Renal cortical epithelial cell (primary cell): ENCODE measurements at places on chromosomes 3 and 15. TPM values are rescaled to one million over a fixed set of nuclear protein-coding genes. Genes with fewer than 3 reads are reported as not detected.

- DNase-seq: no peak
Measured at GRCh38 chr15:76363251-76363650, 26.7 kb downstream of the ISL2 start.

- no peak for DNase-seq
Measured at GRCh38 chr15:47364230-47365141, 352.8 kb upstream of the SEMA6D start.

The GUCA1C gene
- 1.4 and 3.9 TPM in 2 replicates for total RNA-seq

GRCh38 chr15:80804970-80805495 lies 25.9 kb downstream of the CEMIP start:
- DNase-seq: no peak

DNA sequence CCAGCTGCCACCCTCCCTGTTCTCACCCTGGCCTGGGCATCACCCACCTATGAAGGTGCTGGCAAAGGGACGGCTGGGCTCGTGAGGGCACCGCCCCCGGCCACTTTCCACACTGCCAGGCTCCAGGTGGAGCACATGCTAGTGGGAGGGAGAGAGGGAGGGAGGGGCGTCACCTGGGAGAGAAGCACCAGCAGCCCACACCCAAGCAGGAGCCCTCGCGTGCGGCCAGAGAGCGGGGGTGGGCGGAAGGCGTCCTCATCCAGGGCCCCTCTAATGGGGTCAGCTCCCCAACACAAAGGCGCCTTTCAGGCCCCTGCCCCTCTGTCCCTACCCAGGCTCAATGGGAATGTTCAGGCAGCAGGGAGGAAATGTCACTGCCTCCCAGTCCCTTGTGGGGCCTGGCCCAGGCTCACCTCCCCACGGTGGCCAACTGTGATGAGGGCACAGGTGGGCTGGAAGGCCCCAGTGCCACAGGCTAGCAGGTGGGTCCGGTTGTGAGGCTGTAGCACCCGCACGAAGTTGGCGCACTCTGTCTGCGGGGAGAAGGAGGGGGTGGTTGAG lies 3.1 kb downstream of the SEMA3G start:
- DNase-seq: no peak

DNA sequence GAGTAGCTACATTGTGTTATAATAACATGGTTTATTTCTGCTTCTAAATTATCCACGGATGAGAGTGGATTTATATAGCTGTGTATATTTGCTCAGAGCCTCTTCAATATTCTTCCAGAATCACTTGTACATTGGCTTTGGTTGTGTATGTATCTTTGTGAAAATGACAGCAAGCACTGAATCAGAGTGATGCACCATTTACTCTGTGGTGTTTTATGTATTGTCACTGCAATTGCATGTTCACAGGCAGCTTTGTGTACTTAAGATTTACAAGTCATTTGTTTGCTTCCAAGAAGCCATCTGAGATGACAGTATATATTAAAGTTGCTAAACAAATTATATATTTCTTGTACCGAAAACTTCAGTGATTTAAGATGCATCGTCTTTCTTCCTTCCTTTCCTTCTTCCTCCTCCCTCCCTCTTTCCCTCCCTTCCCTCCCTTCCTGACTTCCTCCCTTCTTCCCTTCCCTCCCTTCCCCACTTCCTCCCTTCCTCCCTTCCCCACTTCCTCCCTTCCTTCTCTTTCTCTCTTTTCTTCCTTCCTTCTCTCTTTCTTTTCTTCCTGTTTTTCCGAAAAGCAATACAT lies 362.3 kb upstream of the GOLIM4 start:
- DNase-seq: no peak

DNA sequence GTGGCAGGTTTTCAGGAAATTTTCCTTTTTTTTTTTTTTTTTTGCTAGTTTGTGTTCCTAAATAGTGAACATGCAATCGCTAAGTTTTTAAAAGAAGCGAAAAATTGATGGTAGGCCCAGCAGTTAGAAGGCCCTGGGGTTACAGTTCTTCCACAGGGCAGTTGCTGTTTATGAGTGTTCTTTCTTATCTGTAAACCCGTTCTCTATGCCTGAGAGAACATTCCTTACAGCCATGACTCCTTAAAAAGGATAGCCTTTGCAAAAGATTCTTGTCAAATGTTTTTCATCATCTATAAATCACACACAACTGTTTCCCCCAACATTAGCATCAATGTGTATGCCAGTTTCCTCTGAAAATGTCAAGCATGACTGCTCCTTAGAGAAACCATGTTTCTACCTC lies 23.8 kb upstream of the MYZAP start:
- peak; percentile 33 for DNase-seq

DNA sequence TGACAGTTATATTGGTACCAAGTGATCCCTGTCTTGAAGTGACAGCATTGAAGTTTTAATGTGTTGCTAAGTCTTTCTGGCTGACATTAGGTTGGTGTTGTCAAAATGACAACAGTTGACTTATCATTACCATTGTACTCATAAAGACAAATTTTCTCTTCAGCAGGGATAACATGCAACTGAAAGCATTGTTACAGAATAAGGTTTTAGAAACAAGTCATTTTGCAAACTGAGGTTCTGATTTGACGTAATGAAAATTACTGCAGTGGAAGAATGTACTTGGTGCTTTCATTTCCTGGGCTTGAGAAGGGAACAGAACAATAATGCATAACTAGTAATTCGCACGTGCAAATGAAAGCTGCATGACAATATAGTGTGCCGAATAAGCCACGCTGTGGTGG lies 75.1 kb downstream of the MOBP start:
- no peak for DNase-seq

The LEKR1 gene
- total RNA-seq: 1.0 and 1.4 TPM in 2 replicates

DNA sequence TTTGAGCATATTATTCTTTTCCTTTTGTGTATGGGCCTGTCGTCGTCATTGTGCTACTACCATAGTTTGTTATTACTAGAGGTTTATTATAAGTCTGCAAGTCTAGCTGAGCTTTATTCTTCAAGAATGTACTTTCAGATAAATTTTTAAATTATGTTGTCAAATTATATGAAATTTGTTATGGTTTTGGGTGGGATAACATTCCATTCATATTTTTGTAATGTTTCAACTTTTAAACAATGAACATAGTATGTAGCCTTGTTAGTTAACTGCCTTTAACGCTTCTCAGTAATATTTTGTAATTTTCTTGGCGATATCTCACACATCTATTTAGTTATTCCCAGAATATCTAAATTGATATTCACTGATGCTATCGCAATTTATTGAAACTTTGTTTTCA lies 41.6 kb upstream of the GOLGA8B start:
- no peak for DNase-seq

DNA sequence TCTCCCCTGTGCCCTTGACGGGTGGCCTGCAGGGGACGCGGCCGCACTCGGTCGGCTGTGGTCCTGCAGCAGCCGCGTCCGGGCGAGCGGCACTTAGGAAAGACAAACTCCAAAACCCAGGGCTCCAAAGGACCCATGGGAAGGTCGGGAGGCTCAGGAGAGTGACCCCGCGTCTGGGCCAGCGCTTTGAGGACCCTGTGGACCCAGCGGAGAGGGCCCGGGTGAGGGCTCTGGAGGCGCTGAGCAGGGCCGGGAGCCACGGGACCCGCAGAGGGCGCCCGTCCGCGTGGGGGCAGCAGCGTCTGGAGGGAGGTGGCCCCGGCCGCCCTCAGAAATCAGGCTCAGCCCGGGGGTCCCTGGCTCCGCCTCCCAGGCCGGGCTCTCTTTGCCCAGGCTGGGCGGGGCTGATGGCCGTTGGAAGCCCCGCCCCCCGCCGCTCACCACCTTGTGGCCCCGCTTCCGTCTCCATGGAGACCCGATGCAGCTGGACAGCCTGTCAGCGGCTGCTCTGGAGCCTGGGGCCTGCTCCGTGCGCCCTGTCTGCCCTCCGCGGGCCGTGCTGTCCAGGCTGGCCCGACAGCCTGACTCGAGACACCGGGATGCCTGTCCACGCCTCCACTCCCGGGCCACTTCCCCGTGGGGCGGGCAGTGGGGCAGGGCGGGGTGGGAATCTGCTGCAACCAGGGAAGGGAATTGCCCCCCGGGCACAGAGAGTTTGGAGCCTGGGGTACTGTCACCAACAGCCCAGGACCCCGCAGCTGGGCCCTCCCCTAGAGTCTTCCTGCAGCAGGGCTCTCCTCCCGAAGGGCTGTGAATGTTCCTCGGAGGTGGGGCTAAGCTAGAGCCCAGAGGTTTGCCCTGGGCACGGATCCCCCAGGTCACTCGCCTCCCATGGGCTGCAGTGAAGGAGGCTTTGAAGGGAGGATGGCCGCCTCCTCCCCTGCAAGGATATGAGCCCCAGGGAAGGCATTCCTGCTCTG lies 34.8 kb upstream of the RPL32 start:
- DNase-seq: no peak

- DNase-seq: peak; percentile 26
Measured at GRCh38 chr3:178155521-178155920, 380.7 kb upstream of the KCNMB2 start.

DNA sequence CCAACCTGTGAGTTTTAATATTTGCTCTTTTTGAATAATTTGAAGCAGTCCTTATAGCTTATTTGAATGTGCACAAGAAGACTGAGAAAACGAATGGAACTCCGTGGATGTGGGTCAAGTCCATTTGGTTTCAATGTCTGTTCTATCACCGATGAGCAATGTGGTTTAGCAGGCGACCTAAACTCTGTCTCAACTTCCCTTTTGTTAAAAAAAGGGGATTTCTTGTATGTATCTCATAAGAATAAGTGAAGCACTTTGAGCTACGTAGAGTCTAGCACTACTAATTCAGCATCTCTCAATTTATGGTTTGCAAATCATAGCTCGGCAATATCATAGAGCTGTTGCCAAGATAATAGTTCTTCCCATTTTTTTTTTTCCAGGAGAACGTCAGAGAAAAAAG lies 4.6 kb upstream of the SKIL start:
- DNase-seq: no peak

- DNase-seq: no peak
Measured at GRCh38 chr3:169627073-169627472, 36.4 kb downstream of the MECOM start.

DNA sequence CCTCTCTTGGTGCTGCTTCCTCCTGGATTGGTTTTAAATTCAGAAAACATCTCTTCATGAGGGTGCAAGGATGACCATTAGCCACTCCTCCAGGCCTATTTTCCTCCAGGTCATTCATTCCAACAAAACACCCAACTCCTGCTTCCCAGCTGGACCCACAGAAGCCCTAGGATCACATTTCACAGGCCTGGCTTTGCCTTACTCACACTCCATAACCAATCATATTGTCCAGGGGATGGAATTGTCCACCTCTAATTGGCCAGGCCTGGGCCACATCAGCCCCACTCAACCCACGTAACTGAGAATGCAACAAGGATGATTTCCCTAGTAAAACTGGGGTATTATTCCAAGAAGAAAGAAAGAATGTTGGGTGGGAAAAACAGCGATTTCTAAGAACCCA lies 616.7 kb upstream of the SUCLG2 start:
- DNase-seq: no peak

DNA sequence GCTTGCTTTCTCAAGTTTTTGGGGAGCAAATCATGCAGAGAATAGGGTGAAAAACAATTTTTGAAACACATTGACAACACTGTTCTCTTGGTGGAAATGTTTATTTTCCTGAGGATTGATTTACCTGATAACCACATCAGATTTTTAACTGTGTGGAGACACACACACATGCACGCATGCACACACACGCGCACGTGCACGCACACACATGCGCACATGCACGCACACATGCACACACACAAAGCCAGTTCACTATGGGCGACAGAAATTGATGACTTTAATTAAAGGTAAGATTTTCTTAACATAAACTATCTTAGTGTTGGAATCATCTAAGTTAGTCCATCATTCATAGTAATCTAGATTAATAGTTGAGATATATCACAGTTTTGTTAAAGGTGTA lies 15.3 kb downstream of the LMLN start:
- no peak for DNase-seq

The CA12 gene
- 19.6 and 26.4 TPM in 2 replicates for total RNA-seq

- DNase-seq: no peak
Measured at GRCh38 chr3:24003466-24003865, 58.4 kb downstream of the NR1D2 start.

GRCh38 chr3:136595913-136596697 lies 156.1 kb downstream of the STAG1 start:
- no peak for DNase-seq

DNA sequence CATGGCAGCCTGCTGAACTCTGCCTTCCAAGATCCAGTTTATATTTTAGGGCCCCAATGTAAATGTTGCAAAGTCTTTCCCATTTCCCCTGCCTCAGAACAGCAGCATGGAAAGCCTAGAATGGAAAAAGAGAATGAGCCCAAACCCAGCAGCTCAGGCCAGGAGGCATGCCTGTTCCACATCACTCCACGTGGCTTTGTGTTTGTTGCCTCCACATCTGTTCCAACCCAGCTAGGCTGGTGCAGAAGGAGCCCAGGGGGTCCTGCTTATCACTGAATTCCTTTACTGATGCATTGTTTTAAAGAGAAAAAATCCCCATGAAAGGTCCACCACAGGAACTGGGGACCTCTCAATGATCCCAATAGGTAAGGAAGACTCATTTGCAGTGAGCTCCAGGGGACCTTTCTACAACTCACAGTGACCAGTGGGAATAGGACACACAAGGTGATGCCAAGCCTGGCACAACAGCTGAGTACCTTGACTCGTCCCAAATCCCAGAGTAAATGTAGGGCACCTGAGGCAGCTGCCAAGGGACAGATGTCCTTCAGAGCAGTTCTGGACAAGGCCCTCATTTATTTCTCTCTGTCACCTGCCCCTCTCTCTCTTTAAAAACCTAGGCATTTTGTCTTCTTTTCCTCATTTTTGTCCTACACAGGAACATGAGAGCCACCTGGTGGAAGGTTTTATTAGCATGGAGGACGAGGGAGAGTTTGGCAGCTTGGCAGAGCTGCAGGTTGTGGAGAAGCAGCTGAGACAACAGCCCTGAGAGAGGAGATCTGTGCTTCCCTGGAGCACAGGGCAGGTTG lies 41.7 kb upstream of the ADAMTS17 start:
- DNase-seq: peak; percentile 26

- no peak for DNase-seq
Measured at GRCh38 chr15:88428053-88428452, 39.1 kb downstream of the MRPL46 start.

The CCRL2 gene
- not detected in 2 replicates for total RNA-seq

- DNase-seq: no peak
Measured at GRCh38 chr3:70431911-70432310, 119.5 kb upstream of the MDFIC2 start.

The PCLAF gene
- 1.2 and 8.3 TPM in 2 replicates for total RNA-seq

DNA sequence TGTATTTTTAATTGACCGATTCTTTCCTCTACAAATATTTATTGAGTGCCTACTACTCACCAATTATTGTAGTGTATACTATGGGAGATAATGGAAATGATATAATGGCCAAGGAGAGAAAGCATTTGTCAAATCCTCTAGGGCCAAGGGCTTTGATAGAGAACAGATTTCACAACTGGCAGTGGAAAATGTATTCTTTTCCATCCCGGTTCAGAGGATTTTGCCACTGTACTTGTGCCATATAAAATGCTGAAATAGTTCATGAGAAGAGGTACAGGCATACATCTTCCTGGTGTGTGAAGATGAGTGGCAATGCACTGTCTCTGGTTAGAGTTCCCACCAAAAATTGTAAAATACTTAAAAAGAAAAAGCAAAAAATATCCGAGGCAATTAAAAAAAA lies 451.6 kb upstream of the TPRG1 start:
- DNase-seq: no peak

GRCh38 chr15:65110676-65111292 lies 4.2 kb downstream of the UBAP1L start:
- DNase-seq: no peak

The GHRL gene
- not detected in 2 replicates for total RNA-seq

The CPEB1 gene
- total RNA-seq: 0.20 and 0.35 TPM in 2 replicates

- DNase-seq: no peak
Measured at GRCh38 chr3:102026656-102027055, 177.3 kb downstream of the NFKBIZ start.
